NCI-H2029 treated with DMSO at 0.1 percent for 48 hours (cell line): ENCODE measurements at places on chromosomes 1 and 21.
A peak's percentile ranks its signal among the peaks of the same experiment; 100 is the strongest.

GRCh38 chr21:15893902-15894301 lies 164.1 kb downstream of the USP25 start:
- no peak for DNase-seq

- DNase-seq, result peak; percentile 36
Observed at GRCh38 chr21:38804789-38805327, 871 bp upstream of the ETS2 start.

DNA sequence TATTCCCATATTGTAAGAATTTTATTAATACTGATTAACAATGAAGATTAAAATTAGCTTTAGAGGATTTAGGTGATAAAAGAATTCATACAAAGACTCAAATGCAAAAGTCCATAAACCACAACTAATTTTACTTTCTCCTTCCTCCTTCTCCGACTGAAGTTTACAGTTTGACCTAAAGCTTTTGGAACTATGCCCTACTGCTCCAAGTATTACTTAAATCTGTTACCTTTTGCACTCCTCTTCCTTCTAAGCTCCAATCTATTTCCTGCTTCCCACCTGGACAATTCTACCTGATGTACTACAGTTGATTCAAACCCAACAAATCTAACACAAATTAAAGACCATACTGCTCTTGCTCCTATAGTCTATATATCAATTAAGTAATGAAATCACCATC lies 36.3 kb downstream of the ANKRD13C start:
- DNase-seq, result no peak

- no peak for DNase-seq
Observed at GRCh38 chr1:29632806-29633615, 396.7 kb downstream of the PTPRU start.

- DNase-seq, result no peak
Observed at GRCh38 chr1:40363721-40364120, 9.8 kb upstream of the SMAP2 start.
